Foreskin keratinocyte (primary cell): ENCODE measurements at places on chromosomes 2 and 18. TPM values are rescaled to one million over a fixed set of nuclear protein-coding genes. Genes with fewer than 3 reads are reported as not detected.

DNA sequence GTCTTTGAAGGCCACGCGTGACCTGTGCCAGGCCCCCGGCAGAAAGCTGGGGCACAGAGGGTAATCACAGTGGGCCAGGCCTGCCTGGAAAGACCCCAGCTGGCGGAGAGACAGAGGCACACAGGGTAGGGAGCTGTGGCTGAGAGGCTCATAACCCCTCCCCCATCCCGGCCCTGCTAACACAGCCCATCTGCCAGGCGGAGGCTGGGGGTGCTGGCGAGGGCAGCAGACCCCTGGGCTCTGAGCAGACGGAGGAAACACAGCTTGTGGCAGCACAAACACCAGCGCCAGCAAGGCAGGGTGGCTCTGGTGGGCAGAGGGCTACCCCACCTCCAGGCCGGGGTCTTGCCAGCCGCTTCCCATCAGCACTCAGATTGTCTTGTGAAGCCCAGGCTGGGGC lies 19.0 kb downstream of the HS6ST1 start:
- DNase-seq: no peak

Gene UPP2
- polyA plus RNA-seq: not detected in 2 replicates

- no peak for DNase-seq
These were observed 171.1 kb upstream of the UNC80 start for GRCh38 chr2:209600341-209601171.

GRCh38 chr2:58107803-58108710 lies 61.5 kb downstream of the VRK2 start:
- peak; percentile 95 for DNase-seq

Gene ZBTB7C
- polyA plus RNA-seq: 0.02 TPM in 2 replicates

GRCh38 chr18:77131652-77132368 lies 773 bp downstream of the MBP start:
- DNase-seq: peak; percentile 37

Gene CELF4
- polyA plus RNA-seq: not detected in 2 replicates

DNA sequence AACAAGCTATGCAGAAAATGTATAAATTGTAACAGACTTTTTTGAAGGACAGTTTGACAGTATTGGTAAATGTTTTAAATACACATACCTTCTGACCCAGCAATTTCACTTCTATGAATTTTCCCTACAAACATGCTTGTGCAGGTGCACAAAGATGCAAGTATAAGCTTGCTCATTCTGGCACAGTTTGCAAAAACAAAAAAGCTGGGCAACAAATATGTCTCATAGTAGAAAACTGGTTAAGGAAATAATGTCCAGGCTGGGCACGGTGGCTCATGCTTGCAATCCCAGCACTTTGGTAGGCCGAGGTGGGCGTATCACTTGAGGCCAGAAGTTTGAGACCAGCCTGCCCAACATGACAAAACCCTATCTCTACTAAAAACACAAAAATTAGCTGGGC lies 96.9 kb upstream of the NEDD4L start:
- peak; percentile 72 for DNase-seq

GRCh38 chr2:59181347-59181746 lies 940.2 kb upstream of the FANCL start:
- DNase-seq: no peak

GRCh38 chr2:222242532-222242931 lies 56.3 kb downstream of the PAX3 start:
- no peak for DNase-seq

DNA sequence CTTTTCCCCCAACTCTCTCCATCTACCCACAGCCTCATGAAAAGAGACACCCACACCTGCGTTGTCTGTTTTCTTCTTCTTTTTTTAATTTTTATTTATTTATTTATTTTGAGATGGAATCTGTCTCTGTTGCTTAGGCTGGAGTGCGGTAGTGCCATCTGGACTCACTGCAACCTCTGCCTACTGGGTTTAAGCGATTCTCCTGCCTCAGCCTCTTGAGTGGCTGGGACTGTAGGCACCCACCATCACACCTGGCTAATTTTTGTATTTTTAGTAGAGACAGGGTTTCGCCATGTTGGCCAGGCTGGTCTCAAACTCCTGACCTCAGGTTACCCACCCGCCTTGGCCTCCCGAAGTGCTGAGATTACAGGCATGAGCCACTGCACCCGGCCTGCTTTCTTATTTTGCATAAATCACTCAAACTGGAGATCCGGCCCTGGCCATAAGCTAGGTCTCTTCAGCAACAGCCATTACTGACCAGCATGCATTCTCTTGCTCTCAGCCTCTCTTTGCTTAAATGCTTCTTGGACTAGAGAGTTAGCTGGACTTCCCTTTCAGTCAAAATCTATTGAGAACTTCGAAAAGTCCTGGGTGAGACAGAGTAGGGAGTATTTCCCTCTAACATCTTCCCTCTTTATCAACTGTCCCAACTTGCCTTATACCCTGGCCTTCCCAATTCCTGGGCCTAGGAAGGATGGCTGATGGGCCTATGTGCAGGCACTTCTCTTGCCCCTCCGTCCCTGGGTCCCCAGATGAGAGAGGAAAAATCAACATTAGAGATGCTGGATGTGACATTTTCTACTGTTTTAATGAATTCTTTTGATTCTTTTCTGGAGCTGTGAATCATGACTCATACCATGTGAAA lies 27.3 kb downstream of the MYCN start:
- DNase-seq: no peak

GRCh38 chr18:53864770-53865169 lies 359.7 kb downstream of the MBD2 start:
- DNase-seq: peak; percentile 34

GRCh38 chr2:28411166-28411755 lies 18.6 kb downstream of the FOSL2 start:
- no peak for DNase-seq

Gene RNPEPL1
- polyA plus RNA-seq: 41.6 and 53.0 TPM in 2 replicates

DNA sequence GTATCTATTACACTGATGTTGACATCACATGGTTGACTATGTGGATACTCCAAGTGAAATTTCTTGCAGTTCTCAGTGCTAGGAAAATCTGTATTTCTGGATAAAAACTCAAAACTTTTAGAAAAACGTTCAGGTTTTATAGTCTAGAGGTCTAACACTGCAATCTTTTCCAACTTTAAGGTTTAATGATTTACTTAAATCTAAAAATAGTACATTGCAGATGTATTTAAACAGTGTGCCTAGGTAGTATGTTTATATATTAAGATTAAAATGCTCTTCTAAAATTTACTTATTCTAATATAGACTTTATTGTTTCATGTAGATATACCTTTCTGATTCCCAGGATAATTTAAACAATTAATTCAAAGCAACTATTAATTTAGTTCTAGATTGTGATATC lies 98.3 kb downstream of the SH3YL1 start:
- DNase-seq: no peak

DNA sequence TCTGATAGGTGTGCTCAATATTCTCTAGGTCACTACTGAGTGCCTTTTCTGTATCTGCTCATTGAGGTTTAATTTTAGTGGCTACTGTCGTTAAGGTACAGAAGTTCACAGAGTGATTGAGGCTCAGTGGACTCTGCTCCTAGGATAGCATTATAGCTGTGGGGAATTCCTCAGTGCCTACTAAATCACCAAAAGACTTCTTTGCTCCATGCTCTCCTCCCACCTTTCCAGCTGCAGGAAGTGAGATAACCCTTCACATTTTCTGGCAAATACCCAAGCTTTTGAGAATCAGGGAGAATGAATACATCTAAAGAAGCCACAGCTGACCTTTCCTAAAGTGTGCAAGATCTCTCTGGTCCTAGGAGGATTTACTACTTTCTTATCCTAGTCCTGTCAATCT lies 95.2 kb upstream of the FSIP2 start:
- DNase-seq: peak; percentile 38

DNA sequence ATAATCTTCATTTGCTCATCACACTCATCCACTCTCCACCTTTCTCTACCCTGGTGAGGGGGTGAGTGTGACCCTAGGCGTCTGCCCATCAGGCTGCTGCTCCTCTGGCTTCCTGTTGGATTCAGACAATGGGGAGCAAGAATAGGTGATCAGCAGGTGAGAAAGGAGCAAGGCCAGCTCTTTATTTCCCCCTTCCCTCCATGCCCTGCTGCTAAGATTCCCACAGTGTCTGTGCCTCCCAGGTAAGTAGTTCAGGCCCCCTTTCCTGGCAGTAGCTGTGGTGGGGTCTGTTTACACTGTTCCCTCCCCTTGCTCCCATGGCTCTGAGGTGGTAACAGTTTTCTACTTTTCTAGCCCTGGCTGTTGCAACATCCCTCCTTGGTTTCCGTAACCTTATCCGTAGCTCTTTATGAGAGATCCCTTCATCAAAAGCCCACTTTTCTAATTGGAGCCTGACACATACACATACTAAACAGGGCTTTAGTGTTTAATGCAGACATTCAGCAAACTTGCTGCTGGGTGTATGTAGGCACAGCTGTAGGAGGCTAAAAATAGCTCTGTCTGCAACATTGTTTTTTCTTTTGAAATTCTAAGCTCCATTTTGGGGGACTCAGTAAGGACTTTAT lies 27.5 kb downstream of the MAP2 start:
- DNase-seq: no peak

DNA sequence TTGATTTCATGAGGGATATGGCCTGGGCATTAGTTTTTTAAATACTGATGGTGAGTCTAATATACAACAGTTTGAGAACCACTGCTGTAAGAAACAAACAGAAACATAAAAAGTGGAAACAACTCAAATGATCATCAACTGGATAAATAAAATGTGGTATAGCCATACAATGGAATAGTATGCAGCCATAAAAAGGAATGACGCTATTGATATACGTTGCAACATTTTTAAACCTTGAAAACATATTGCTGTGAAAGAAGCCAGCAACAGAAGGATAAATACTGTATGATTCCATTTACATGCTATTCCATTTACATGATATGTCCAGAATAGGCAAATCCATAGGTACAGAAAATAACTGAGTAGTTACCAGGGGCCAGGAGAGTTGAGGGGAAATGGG lies 6.5 kb downstream of the NFE2L2 start:
- no peak for DNase-seq

- DNase-seq: peak; percentile 88
These were observed 19.9 kb upstream of the SPRED2 start for GRCh38 chr2:65452150-65452895.

- DNase-seq: no peak
These were observed 146.8 kb upstream of the PGAP1 start for GRCh38 chr2:197073270-197073669.

Gene GATA6
- 0.03 and 0.06 TPM in 2 replicates for polyA plus RNA-seq

DNA sequence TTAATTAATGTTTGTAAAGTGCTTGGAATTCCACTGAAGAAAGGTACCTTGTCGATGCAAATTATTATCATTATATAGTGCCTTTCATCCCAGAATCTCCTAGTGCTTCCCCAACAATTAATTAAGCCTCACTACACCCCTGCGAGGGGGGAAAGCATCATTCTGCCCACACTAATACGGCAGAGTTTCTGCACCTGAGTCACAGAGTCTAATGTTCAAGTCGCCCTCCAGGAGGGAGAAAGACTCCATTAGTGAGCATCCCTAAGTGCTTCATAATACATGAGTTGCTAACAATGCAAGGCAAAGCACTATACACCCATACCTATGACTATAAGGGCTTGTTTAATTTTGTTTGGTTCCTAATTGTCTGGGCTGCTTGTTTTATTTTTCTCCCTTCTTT lies 25.4 kb upstream of the NRP2 start:
- no peak for DNase-seq
